ENCODE measurements at places on chromosomes 3 and 15.
A peak's percentile ranks its signal among the peaks of the same experiment; 100 is the strongest.

DNA sequence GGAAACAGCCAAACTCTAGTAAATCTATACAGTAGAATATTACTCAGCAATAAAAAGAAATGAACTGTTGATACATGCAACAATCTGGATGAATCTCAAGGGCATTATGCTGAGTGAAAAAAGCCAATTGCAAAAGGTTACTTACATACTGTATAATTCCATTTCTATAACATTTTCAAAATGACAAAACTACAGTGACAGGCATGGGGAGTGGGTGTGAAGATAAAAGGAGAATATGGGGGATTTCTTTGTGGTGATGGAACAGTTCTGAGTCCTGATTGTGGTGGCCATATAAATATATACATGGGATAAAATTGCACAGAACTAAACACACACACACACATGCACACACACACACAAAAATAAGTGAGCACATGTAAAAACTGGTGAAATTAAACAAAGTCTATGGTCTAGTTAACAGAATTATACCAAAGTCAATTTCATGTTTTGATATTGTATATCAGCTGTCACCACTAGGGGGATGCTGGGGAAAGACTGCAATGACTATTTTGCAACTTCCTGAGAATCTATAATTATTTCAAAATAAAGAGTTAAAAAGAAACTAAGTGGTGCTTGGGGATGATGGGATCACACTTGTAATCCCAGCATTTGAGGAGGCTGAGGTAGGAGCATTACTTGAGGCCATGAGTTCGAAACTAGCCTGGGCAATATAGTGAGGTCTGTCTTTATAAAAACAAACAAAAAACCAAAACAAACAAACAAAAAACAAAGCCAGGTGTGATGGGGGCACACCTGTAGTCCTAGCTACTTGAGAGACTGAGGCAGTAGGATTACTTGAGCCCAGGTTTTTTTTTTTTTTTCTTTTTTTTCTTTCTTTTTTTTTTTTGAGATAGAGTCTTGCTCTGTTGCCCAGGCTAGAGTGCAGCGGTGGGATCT is 66.0 kb downstream of the SPTSSB start:
- DNase-seq, result peak; percentile 9

DNA sequence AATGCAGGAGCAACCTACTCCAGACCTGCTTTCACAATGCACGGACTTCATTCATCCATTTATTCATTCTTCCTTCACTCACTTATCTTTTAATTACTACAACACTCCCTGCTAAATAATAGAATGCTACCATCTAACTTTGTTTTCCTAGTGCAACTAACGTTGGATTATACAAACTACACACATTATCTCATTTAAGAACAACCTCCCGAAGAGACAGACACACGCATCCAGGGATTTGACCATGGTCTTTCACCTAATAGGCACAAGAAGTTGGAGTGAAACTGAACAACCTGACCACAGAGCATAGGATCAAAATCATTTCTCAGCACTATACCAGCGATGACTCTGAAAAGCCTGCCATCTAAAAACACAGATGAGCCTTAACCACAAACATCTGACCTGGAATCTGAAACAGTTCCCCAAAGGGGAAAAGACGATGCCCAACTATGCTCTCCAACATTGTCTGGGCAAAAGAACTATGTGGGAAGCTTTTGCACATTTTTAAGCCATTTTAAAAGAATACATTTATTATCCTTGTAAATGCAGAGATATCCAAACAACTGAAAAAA is 21.0 kb downstream of the ZNF385D start:
- DNase-seq, result no peak

DNA sequence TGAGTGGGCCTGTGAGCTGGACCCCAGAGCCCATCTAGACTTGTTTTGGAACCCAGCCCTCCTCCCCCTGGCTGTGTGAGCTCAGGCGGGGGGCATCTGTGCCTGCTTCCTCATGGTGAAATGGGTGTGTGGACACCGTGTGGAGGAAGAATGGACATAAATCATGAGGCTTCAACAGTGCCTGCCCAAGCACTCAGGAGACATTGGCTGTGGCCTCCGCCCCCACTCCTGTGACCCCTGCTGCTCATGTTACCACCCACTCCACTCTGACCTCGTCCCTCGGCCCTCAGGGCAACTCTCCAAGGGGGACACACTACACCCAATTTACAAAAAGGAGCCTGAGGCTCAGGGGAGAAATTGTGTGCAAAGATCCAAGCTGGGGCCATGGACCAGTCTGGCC is 16.6 kb downstream of the TPRA1 start:
- DNase-seq, result no peak

- DNase-seq, result no peak
Measured at GRCh38 chr3:21901484-21901883, 150.5 kb upstream of the ZNF385D start.

DNA sequence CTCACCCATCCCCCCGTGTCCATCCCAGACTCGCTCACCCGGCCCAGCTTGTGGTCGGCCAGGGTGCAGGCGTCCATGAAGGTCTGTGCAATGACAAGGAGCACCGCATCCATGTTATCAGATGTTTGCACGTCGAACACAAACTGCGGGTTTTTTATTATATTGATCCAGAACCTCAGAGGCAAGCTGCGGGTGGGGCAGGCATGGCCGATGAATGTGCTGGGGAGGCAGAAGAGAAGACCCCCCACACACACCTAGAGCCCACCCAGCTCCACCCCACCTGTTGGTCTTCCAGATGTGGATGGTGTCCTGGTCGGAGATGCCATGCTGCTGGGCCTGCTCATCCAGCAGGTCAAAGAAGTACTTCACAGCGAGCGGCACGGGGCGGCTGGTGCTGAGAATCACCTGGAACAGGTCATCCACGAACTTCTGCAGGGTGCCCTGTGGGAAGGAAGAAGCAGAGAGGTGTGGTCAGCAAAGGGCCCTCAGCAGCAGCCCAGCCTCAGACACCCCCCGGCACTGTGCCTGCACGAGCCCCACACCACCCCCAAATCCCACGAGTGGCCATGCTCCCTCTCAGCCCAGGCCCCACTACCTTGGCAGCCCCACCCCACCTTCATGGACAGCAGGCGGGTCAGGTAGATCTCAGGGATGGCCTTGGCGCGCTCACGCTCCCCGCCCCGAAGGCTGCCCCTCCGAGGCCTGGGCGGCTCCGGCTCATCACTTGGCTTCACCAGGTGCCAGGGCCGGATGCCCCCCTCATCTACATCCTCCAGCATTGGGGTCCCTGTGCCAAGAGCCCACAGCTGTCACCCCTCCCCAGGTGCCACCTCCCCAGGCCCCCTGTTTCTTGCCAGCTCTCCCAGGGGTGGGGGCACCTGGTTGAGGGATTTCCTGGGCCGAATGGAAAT is 20.3 kb downstream of the PLXNB1 start:
- DNase-seq, result no peak

- DNase-seq, result no peak
Measured at GRCh38 chr3:65551945-65552344, 486.8 kb downstream of the MAGI1 start.

- DNase-seq, result peak; percentile 81
Measured at GRCh38 chr3:45592830-45593707, 1.5 kb upstream of the LIMD1 start.

DNA sequence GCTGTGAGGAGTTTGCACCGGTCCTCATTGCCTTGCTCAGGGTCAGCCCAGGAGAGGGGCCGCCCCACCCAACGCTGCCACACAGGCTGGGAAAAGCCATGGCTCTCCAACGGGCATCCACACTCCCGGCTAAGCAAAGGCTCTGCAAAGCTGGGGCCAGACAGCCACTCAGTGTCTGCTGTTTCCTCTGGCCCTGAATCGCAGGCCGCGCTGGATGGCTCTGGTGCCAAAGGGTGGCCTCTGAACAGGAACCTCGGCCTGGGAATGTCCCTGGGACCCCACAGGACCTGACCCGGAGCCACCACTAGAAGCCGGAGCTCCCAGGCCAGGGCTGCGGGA is 42.9 kb downstream of the RPN1 start:
- no peak for DNase-seq

GRCh38 chr15:78087951-78088772 is 4.2 kb upstream of the SH2D7 start:
- no peak for DNase-seq

DNA sequence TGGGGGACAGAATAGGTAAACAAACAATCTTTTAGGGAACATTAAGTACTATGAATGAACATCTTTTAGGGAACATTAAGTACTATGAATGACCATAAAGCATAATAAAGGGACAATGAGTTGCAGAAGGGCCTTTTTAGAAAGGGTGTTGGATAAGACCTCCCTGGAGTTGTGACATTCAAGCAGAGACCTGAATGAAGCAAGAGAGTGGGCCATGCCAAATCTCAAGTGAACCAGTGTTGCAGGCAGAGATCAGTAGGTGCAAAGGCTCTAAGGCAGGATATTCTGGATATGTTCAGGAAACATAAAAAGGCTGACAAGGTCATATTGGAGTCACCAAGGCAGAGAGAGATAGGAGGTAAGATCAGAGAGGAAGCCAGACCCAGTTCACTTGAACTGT is 29.4 kb upstream of the ZBTB38 start:
- DNase-seq, result no peak

DNA sequence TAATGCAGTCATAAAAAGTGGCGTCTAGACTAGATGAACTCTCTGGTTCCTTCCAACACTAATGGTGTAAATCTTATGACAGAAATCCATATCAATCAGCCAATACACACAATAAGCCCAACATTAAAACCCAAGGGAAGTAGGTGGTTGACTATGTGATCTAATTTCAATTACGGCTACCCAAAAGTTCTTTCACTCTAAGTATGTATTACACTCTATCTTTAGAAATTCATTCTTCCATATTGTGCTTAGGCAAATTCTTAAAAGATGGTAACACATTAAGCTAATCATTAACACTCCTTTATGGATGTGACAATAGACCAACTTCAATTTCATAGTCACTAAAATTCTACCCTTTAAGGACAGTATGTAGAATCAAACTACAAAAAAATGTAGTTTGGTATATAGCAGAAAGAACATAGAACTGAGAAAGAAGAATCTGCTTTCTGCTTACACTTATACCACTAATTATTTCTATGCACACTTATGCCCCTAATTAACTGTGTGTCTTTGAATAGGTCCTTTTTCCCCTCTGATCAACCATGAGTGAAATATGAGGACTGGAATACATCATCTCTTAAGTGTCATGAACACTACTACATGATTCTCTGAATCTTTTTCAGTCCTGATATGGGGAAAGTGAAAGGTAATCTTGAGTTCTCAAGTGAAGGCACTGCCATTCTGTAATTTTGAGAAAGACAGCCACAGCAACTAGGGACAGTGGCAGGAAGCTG is 557.6 kb downstream of the IGSF11 start:
- no peak for DNase-seq

GRCh38 chr3:153284282-153284938 is 122.4 kb downstream of the RAP2B start:
- no peak for DNase-seq

DNA sequence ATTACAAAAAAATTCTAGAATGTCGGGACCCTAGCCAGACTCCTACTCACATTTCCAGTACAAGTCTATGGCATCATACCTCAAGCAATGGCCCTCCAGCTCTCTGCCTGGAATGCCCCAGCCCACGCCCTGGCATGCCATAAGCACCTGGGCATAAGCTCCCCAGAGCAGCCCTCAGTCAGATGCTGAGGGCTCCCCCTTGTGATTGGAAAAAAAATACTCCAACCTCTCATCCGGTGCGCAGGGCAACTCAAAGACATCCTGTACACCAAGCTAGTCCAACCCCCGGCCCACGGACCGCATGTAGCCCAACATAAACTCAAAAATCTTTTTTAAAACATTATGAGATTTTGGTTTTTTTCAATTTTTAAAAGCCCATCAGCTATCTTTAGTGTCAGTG is 115.4 kb downstream of the NEK10 start:
- no peak for DNase-seq

DNA sequence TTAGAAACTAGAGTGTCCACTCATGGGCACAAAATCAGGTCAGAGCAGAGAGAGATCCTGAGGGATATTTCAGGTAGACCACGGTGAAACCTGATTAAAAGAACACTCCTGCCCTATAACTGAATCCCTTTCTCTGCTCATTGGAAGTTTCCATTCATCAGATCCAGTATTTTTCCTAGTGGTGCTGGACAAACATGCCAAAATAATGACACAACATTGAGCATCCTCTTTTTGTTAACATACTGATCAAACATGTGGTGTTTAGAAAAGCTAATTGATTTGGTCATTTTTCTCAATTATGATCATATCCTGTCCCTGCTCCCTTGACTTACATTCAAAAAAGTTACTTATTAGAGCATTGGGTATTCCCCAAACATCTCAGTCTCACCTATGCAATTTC is 27.2 kb downstream of the PTX3 start:
- DNase-seq, result no peak

DNA sequence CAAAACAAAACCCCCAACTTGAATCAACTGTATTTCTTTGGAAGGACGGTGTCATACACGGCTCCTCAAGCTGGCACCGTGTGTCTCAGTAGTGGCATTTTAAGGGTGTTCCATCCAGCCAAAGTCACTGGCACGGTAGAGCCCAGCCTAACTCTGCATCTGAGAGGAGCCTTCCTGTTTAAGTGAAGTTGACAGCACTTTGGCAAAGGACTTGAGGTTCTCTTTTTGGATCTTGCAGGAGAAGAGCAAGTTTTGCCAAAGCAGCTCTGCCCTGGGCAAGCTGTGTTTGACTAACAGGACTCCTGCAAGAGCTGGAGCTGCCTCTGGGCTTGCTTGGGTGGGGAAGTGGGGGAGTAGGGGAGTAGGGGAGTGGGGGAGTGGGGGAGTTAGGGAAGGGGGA is 109.6 kb upstream of the FEZF2 start:
- no peak for DNase-seq

GRCh38 chr3:134838599-134838998 is 43.5 kb downstream of the EPHB1 start:
- DNase-seq, result peak; percentile 19

GRCh38 chr3:3739330-3740060 is 59.7 kb upstream of the LRRN1 start:
- DNase-seq, result no peak

- DNase-seq, result no peak
Measured at GRCh38 chr3:143266927-143267326, 147.4 kb downstream of the CHST2 start.

DNA sequence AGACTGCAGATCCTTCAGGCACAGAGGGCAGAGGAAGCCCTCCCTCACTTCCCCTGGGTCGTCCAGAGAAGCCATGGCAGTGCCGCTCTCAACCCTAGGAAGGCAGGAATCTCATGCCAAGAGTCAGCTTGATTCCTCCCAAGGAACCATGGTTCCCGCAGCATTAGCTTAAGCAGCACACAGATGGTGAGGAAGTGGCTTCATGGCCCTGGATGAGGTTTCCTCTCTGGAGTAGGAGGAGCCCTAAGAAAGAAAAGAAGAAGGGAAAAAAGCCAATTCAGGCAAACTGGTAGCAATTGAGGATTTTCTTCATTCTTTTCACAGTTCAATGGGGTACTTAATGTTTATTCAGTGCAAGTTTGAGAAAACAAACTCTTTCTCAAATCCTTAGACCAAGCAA is 2.9 kb downstream of the RBSN start:
- no peak for DNase-seq

- DNase-seq, result no peak
Measured at GRCh38 chr15:42394106-42394505, 34.8 kb downstream of the CAPN3 start.

GRCh38 chr3:43106293-43106628 is 382 bp upstream of the POMGNT2 start:
- DNase-seq, result no peak

GRCh38 chr3:20480786-20481365 is 294.9 kb upstream of the SGO1 start:
- no peak for DNase-seq
